ENCODE measurements at places on chromosomes 12 and 14.

DNA sequence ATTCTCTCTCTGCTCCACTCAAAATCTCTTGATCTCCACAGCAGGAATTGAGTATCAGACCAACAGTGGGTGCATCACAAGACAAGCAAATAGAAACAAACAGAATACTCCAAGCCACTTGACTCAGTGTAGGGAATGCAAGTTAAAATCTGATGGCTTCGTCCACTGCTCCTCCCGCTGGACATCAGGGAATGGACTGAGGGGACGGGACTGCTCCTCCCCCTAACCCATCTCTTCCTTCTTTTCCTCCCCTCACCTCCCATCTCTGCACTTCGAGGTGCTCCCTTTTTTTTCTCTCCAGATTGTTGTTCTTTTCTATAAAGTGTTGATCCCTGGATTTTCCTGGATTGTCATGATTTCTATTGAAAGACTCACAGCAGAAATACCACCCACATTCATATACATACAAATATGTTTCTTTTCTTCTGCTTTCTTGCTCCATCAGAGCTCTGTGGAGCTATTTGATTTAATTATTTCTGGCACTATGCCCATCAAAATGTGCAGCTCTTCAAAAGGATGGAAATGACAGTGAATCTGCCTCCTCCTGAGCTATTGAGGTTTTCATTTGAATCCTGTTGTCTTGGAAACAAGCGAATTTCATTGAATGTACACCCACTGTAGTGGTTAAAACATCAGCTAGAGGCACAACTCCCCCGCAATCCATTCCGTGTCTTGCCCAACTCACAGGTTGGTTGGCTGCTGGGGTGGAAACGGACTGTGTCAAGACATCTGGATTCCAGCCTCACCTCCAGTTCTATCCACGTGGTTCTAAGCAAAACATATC, 199.7 kb downstream of the SPTSSA start:
- DNase-seq: no peak

GRCh38 chr14:99234355-99234754, 37.6 kb downstream of the BCL11B start:
- no peak for DNase-seq

- no peak for DNase-seq
Observed at GRCh38 chr12:15525441-15525840, 203.1 kb downstream of the PTPRO start.

- no peak for DNase-seq
Observed at GRCh38 chr12:13227191-13227590, 30.7 kb downstream of the EMP1 start.

GRCh38 chr12:4775936-4776335, 55.7 kb downstream of the GALNT8 start:
- no peak for DNase-seq
